ENCODE measurements at places on chromosomes 7 and 10.
A peak's percentile ranks its signal among the peaks of the same experiment; 100 is the strongest.

DNA sequence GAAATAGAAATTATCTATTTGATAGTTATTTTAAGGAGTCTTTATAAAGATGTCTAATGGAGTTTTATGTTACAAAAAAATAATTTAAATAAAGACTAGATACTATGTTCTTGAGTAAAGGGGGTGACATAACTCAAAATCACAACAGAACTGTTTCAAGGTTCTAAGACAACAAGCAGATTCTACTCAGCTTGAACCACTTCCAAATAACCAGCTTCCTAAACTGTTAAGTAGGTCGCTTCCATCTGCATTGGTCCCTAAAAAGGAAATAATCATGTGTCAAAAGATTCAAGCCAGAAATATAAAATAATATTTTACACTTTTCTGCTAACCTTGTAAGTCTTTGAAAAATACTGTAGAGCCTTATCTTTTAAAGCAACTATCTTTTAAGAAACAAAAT, 14.1 kb downstream of the SEM1 start:
- DNase-seq = no peak

- no peak for DNase-seq
These were observed 2.7 kb downstream of the HOXA11 start for GRCh38 chr7:27182285-27182841.

GRCh38 chr10:7258948-7259523, 151.8 kb downstream of the SFMBT2 start:
- DNase-seq = peak; percentile 85

GRCh38 chr10:60443346-60443745, 53.7 kb upstream of the ANK3 start:
- DNase-seq = no peak

DNA sequence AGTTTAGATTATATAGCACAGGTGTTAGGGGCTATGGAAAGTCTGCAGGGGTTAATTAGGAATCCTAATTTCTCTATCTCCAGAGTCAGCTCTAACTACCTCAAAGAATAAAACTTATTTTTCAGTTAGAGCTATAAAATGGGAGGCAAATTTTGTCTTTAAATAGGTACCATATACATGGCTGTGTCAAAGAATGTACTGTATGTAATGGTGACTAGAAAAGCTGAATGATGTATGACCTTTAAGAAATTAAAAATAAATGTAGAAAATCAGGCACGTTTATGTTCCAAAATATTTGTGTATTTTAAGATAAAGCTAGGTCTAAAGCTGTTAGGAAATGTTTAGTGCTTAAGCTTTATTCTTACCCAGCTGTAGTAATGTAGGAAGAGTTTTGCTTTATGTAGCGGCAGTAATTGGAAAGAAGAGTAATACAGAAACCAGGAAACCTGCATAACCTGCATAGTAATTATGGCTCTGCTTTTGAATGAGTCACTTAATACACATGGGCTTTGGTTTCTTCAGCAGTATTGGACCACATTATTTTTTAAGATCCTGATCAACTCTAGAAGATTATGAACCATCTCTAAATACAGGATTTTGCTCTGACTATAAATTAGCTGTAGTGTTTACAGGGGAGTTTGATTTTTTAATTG, 85.0 kb downstream of the KMT2E start:
- DNase-seq = no peak

DNA sequence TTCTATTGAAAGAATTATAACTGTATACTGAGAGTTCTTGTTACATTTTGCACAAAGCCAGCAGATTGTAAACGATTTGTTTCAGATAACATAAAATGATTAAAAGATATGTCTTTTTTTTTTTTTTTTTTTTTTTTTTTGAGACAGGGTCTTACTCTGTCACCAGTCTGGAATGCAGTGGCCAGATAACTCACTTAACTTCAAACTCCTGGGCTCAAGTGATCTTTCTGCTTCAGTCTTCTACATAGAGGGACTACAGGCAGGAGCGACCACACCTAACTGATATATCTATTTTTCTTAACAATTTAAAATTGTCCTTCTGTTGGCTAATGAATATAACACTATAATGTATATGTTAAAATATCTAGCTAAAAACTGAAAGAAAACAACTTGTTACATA, 317.3 kb upstream of the CACNA2D1 start:
- no peak for DNase-seq

DNA sequence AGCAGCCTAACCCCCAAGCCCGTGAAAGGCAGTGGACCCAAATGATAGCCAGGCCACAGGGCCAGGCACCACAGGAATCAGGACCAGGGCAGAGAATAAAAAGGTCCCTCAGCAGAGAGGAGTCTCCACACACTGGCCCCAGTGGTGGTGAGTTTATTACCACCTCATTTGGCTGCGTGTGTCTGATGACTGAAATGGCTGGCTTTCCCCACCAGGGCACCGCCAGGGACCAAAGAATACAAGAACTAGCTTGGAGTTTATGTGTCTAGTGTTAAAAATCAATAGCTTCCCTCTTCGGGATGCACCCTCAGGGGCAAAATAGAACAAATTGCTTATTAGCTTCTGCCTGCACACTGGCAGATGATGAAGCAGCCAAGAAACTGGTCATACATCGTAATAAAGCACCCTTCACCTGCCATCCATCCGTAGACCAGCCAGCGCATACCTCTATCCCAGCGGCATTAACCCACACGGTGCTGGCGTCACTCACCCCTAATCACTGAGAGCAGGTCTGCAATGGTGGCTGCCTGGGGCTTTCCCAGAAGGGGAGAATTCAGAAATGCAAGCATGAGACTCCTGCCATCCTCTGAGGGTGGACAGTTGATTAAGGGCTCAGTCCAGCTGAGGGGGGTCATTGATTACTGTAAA, 223.7 kb upstream of the ZMIZ1 start:
- DNase-seq = peak; percentile 21

DNA sequence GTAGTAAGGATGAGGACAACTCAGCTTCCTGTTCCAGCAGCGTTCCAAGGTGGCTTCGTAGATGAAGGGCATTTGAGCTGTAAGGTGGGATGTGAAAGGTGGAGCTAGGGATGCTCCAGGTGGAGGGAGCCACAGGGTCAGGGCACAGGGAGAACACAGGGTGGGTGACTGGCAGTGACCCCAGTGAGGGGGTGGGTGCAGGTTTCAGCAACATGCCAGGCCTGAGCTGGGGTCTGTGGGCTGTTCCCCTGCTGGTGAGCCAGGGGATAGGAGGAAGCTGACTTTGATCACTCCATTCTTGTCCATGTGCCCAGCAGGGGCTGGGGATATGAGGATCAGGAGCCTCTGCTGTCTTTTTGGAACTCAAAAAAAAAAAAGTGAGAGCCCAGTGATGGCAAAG, 33.2 kb downstream of the CDH23 start:
- no peak for DNase-seq

GRCh38 chr7:112157072-112157471, 49.1 kb downstream of the DOCK4 start:
- DNase-seq = peak; percentile 83

DNA sequence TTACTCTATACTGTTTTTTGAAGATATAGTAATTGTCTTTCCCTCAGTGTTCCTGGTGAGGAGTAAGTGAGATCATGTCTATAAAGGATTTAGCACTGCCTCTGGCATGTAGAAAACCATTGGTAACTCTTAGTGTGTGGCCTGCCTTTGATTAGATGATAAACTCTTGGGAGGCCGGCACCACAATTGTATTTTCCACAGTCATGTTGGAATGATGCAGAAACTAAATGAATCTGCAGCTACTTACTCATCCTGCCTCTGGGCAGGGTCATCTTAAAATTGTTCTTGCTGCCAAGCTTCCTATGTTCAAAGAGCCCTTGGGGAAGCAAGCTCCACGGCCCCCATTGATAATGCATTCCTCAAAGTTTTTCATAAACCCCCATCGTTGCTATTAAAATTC, 204.6 kb downstream of the ANKRD7 start:
- no peak for DNase-seq

- no peak for DNase-seq
These were observed 315.8 kb upstream of the TPK1 start for GRCh38 chr7:145151676-145152075.

- DNase-seq = no peak
These were observed 190.5 kb downstream of the PCLO start for GRCh38 chr7:82972135-82972534.

DNA sequence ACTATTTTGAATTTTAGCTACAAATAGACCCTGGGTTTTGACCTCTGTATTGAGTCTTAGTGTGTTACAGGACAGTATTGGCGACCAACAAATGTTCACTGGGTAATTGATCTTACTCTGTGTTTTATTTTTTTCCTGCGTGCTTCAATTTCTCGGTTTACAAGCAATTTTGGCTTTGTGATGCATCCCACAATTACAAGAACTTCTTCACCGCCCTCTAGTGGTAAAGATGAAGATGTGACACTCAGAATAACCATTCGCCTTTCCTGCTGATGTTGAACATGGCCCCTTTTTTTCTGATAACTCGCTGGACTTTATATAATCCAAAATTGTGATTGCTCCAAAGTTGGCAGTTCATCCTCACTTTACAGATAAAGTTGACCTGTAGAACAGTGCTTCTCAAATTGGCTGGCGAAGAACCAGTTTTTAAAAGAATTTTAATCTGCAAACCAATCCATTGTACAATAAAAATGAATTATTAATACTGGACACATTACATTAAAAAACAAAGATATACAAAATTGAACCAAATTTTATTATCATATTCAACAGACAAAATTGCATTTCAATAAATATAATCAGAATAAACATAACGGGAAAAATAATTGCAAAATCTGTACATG, 20.2 kb upstream of the SMC3 start:
- peak; percentile 73 for DNase-seq

- DNase-seq = no peak
These were observed 31.0 kb downstream of the ZNF775 start for GRCh38 chr7:150410131-150410530.

GRCh38 chr10:113782367-113782766, 30.9 kb downstream of the PLEKHS1 start:
- no peak for DNase-seq

DNA sequence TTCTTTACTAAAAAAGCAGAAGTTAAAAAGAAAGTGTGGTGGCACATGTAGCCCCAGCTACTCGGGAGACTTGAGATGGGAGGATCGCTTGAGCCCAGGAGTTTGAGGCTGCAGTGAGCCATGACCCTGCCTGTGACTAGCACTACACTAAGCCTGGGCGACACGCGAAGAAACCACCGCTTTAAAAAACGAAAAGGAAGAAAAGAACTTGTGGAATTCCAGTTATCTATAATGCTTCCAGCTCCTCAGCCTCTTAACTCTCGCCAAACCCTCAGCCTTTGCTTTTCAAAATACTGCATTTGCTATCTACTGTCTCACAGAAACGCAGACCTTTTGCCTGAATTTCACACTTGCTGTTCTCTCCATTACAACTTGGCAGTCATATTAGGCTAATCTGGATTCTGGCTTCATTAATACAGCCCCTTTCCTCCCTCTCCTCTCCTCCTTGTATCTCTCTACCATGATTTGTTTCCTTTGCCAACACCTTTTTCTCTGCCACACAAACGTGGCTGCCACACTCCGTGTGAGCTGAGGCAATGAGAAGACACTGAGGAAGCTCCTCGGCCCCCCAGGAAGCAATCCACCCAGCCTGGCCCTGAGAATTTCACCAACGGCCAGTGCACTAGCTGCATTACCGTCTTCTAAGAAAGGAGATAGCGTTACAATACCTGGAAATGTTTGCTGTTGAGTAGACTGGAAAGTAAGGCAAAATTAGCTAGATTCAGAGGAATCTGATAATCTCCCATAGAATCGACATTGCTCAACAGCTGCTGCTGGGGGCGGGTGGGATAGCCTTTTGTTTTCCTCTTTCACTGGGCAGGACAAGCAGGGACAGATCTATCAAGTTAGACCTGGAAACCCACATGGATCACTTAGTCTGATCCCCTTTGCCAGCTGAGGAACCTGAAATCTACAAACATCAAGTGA, 37.2 kb downstream of the CALML5 start:
- peak; percentile 61 for DNase-seq

DNA sequence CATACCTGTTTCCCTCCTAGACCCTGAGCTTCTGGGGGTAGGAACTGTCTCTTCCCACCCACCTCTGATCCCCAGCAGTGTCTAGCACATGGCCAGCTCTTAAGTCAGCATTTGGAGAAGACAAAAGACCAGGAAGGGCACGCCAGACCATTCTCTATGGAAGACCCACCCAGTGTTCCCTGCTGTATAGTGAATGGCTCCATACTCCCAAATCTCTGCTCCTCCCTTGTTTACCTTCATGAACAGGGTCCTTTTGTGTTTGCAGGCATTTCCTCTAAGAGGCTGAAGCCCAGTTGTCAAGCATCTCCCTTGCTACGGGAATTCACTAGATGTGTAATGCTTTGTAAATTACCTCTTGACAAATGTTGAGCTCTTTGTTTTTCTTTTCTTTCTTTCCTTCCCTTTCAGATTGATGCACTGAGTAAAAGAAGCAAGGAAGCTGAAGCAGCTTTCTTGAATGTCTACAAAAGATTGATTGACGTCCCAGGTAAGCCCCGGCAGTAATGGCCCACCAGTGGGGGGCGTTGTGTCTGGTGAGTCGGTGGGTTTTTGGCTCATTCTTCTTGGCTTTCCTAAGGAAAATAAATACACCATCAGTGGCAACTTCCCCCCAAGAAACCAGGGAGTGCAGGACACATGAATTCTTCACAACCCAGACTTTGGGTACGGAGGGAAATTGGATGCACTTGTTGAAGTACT, 216.6 kb upstream of the SH2B2 start:
- DNase-seq = no peak

DNA sequence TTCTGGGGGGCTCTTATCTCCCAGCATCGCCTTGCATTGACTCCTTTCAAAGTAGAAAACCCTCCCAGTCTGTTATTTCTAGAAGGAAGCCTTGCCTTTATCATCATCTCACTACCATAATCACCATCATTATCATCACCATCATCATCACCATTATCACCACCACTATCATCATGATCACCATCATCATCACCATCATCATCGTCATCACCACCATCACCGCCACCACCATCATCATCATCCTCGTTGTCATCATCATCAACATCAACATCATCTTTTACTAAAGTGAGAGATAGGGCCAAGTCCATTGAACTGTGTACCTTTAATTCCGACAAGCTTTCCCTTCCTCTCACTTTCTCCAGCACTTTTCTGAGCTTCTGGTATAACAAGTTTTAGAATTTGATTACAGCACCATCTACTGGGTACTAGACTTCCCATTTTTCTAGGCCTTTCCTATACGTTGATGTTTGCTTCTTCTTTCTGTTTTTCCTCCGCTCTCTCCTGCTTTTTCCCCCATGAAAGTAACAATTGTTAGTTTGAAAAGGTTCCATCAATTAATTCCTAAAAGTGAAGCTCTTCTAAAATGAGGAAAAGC, 226.4 kb downstream of the BUB3 start:
- peak; percentile 34 for DNase-seq

GRCh38 chr7:133888061-133888930, 238.8 kb upstream of the LRGUK start:
- no peak for DNase-seq
